ENCODE measurements at places on chromosomes 1 and 21. TPM values are rescaled to one million over a fixed set of nuclear protein-coding genes. Genes with fewer than 3 reads are reported as not detected.

The LRRC71 gene
- 0.35 TPM for total RNA-seq

GRCh38 chr1:67952071-67952470, 98.4 kb downstream of the DIRAS3 start:
- no peaks in the 10 kb centered on the region for H3K36me3 ChIP-seq
- H3K4me1 ChIP-seq, result peaks cover 3% of the 10 kb centered on the region

The PMF1 gene
- total RNA-seq, result 54.1 TPM

DNA sequence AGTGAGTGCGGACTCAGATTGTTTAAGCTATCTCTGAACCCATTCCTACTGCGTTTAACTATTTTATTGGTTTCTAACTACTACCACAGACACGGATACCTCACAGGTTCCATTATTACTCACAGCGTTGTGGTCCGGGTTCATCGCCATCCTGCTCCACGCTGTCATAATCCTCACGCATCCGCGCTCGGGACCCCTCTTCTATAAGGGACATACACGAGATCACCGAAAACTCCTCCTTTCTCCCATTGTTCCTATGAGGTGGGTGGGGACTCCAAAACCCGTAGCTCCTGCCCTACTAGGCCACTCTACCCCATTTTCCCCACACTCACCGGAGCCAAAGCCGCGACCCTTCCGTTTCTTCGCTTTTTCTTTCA, 610 bp downstream of the RBM8A start:
- H3K4me1 ChIP-seq, result peaks cover 9% of the 10 kb centered on the region
- peaks cover 13% of the 10 kb centered on the region for H3K36me3 ChIP-seq
- no peak overlapping the region for H3K27ac ChIP-seq
- DNase-seq, result no peak

The SLC30A2 gene
- not detected for total RNA-seq

The SH3D21 gene
- total RNA-seq, result 5.1 TPM

The LINGO4 gene
- not detected for total RNA-seq

- peak overlapping the region; percentile 98 for H3K4me3 ChIP-seq
- H3K27me3 ChIP-seq, result no peaks in the 10 kb centered on the region
- peak overlapping the region; percentile 98 for H3K27ac ChIP-seq
- H3K36me3 ChIP-seq, result peaks cover 3% of the 10 kb centered on the region
- no peak for DNase-seq
Measured at GRCh38 chr1:75725266-75725665, 757 bp downstream of the ACADM start.

The SPRR2F gene
- total RNA-seq, result not detected

GRCh38 chr1:93851327-93851712, 27.7 kb downstream of the DNTTIP2 start:
- H3K4me3 ChIP-seq, result no peak overlapping the region
- peaks cover 7% of the 10 kb centered on the region for H3K4me1 ChIP-seq
- H3K27me3 ChIP-seq, result peaks cover 6% of the 10 kb centered on the region
- H3K36me3 ChIP-seq, result no peaks in the 10 kb centered on the region
- H3K27ac ChIP-seq, result no peak overlapping the region
- no peak for DNase-seq

DNA sequence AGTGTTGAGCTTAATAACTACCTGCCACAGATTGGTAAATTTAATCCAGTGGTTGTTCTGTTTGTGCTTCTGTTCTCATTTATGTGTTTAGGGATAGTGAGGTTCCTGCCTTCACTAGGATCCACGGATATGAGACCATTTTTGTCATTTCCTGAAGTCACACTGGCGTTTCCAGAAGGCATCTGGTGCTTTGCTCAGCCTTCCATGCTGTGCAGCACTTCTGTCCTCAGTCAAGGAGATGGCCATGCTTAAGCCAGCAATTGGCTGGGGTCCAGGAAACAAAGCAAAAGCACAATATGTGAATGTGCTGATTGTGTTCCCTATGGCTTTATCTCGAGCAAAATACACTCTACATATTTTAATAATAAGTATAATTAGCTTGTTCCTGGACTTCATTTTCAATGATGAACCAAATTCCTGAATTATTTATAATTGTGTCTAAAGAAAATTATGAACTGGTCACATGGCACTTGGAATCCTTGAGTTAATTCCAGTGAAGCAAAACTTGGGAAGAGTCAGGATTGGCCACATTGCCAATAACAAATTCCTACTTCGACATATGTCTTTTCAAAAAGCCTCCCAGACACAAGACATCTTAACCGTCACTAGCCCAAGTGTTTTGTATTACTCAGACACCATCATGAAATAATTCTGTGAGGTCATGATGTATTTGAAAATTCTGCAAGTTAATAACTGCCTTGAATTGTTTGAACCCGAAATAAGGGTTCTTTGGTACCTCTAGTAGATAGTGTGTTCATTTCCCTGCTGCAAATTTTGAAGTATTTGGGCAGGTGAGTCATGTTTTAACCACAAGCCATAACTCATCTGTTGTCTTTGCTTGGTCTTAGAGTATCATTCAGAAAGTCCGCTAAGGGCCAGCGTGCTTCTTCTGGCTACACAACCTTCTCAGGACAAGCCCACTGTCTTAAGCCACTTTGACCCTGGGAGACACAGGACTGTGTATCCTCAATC, 412.4 kb downstream of the DISC1 start:
- H3K4me1 ChIP-seq, result peaks cover 13% of the 10 kb centered on the region
- H3K4me3 ChIP-seq, result no peak overlapping the region
- no peak for DNase-seq
- no peak overlapping the region for H3K27ac ChIP-seq
- peaks cover 8% of the 10 kb centered on the region for H3K36me3 ChIP-seq

The CLDN14 gene
- not detected for total RNA-seq

DNA sequence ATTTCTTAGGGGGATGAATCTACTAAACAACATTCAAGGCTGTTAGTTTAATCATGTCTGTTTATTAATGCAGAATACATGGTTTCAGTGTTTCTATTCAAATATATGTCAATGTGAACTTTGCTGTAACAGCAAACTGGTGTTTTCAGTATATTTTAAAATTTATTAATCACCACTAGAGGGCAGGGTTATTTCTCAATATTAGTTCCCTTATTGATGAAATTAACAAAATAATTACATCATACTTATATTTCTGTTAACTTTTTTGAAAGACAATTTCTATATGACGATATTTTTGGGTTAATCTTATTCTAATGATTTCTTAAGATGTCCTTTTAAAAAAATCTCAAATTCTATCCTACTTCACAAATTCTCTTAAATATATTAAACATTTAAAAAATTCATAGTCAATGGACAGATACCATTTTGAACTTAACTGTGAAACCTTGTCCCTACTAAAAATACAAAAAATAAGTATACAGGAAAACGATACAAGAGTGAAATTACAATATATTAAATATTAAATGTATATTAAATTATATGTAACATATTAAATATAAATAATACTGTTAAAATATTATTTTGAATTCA, 1034.1 kb upstream of the PRMT6 start:
- H3K36me3 ChIP-seq, result no peaks in the 10 kb centered on the region
- H3K4me3 ChIP-seq, result no peak overlapping the region
- no peak overlapping the region for H3K27ac ChIP-seq
- peaks cover 7% of the 10 kb centered on the region for H3K27me3 ChIP-seq

The EGLN1 gene
- 27.5 TPM for total RNA-seq

DNA sequence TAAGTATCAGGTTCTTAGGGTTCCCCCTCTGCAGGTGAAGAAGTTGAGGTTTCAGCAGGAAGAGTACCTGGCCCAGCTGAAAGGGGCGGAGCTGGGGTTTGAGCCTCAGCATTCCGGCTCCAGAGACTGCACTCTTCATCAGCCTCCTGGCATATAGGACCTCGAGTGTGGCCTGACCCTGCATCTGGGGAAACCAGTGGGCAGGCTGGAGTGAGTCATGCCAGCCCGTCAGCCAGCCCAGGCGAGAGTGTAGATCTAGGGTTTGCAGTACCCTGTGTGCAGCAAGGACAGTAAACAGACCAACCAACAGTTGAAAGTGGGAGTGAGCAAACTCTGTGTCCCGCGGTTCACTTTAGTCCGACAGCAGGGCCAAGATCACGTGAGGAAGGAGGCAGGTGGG, 14.1 kb downstream of the MFSD2A start:
- peaks cover 2% of the 10 kb centered on the region for H3K4me1 ChIP-seq
- DNase-seq, result no peak
- H3K27me3 ChIP-seq, result no peaks in the 10 kb centered on the region
- no peaks in the 10 kb centered on the region for H3K36me3 ChIP-seq
- H3K27ac ChIP-seq, result no peak overlapping the region
- no peak overlapping the region for H3K4me3 ChIP-seq

DNA sequence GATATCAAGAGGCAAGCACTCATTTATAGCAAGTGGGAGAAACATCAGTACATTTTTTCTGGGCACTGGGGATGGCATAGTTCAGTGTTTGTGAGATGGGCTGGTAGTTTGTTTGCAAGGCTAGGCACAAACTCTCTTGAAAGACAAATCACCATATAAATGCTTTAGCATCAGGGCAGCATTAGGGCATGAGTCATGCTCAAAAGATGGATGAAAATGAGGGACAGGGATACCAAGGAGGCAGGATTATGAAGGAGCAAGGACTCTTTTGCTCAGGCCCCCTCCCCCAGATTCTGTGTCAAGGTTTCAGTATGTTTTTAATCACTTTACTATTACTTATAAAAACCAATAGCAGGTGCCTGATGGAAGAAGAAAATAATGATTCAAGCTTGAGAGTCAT, 43.9 kb upstream of the CAMK1G start:
- peaks cover 25% of the 10 kb centered on the region for H3K27me3 ChIP-seq
- H3K4me1 ChIP-seq, result no peaks in the 10 kb centered on the region
- DNase-seq, result no peak
- no peak overlapping the region for H3K27ac ChIP-seq
- H3K36me3 ChIP-seq, result no peaks in the 10 kb centered on the region

The MMEL1 gene
- not detected for total RNA-seq

The KIF2C gene
- total RNA-seq, result 7.7 TPM

DNA sequence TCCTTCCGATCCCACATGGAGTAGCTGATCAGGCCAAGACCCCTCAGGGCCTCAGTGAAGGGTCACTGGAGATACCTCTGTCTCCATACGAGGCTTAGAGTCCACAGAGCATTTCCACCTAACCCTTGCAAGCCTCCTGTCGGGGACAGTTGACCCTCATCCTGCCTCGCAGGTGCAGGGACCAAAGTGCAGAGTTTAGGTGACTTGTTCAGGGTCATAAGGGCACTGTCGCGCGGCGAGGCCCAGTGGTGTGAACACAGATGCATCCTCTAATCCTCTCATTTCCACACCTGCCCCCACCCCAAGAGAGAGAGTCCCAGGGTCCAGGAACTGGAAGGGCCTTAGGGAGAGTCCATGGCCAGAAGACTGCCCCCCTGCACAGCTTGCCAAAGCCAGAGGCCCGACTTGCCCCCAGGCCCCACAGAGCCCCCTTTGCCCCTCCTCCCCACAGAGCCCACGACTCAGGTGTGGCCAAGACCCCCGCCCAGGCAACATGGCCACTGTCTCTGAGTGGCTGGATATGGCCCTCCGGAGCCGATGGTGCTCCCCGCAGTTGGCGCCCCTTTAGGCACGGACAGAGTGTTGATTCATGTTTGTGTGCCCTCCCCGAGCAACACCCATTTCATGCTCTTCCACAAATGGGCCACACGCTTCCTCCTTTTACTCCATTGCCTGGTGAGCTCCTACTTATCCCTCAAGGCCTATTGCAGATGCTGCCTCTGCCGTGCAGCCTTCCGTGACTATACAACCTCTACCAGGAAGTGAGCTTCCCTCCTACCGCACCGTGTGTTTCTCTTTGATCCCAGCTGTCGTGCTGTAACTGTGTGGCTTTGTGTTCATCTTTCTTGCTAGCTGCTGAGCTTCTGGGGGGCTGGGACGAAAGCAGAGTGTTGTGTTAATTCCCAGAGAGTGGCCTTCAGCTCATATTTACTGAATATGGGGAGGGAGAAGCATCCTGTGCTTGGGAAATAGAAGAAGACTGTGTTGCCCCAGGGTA, 1.7 kb downstream of the TRPM2 start:
- no peaks in the 10 kb centered on the region for H3K36me3 ChIP-seq
- H3K27me3 ChIP-seq, result peaks cover 9% of the 10 kb centered on the region
- DNase-seq, result no peak
- H3K4me3 ChIP-seq, result no peak overlapping the region
- H3K4me1 ChIP-seq, result no peaks in the 10 kb centered on the region
- H3K27ac ChIP-seq, result no peak overlapping the region

DNA sequence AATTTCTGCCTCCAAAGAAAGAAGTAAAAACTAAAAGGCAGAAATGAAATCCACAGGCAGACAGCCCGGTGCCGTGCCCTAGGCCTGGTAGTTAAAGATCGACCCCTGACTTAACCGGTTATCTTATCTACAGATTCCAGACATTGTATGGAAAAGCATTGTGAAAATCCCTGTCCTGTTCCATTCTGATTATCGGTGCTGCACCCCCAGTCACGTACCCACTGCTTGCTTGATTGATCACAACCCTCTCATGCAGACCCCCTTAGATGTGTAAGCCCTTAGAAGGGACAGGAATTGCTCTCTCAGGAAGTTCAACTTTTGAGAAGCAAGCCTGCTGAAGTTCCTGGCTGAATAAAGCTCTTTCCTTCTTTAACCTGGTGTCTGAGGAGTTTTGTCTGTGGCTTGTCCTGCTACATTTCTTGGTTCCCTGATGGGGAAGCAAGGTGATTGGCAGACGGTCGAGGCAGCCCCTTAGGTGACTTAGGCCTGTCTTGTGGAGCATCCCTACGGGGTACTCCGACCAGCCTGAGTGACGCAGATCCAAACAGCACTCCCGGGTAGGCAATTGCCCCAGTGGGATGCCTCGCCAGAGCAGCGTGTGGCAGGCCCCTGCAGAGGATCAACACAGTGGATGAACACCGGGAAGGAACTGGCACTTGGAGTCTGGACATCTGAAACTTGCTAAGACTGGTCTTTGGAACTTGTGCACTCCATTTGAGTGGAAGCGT, 111.2 kb upstream of the PPM1J start:
- no peak overlapping the region for H3K27ac ChIP-seq
- H3K4me1 ChIP-seq, result no peaks in the 10 kb centered on the region
- no peaks in the 10 kb centered on the region for H3K36me3 ChIP-seq
- DNase-seq, result no peak
- H3K27me3 ChIP-seq, result peaks cover 2% of the 10 kb centered on the region

The ATP1A2 gene
- 8.2 TPM for total RNA-seq

The ENTREP3 gene
- total RNA-seq, result 37.6 TPM

DNA sequence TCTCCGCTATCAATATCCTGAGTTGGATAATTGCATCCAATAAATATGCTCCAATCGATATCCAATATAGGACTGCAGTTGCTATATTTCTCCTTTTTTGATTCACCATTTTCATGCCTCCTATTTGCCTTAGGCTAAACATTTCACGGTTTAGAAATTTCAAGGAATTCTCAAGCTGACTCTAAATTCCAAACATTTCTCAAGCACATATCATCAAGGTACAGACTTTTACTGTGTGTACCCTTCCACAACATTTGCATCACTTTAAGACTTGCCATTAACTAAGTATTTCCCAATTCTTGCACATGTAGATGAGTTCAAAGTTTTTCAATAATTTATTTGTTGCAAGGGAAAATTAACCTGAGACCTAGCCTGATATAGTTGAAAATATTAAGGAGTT, 795.2 kb upstream of the TMPRSS15 start:
- DNase-seq, result no peak
- H3K27me3 ChIP-seq, result no peaks in the 10 kb centered on the region
- H3K27ac ChIP-seq, result no peak overlapping the region
- no peak overlapping the region for H3K4me3 ChIP-seq

The CELSR2 gene
- total RNA-seq, result 10.5 TPM
